ENCODE measurements at places on chromosomes 13 and 19.

DNA sequence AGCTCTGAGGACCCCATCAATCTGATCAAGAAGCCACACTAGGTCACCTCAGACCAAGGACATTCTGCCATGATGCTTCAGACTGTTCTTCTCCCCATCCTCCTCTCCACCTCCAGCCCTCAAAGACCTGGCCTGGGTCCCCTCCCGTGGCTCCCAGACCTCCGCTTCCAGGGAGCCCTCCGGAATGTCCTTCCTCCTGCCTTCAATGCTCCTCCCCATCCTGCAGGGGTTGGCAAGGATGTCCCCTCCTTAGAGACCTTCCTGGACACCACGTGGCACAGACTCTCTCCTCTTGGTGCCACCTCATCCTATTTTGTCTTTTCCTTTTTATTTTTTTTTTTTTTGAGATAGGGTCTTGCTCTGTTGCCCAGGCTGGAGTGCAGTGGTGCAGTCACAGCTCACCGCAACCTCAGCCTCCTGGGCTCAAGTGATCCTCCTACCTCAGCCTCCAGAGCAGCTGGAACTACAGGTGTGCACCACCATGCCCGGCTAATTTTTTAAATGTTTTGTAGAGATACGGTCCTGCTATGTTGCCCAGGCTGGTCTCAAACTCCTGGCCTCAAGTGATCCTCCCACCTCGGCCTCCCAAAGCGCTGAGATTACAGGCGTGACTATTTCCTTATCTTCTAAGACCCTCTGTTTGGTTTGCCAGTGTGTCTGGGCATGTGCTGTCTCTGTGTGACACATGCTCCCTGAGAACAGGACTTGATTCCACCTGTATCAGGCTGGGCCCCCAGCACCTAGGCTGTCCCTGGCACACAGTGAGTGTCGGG lies 84.9 kb downstream of the GNG7 start:
- no peak for DNase-seq

- peak; percentile 86 for DNase-seq
Measured at GRCh38 chr13:76980075-76980718, 11.7 kb upstream of the CLN5 start.

- peak; percentile 58 for DNase-seq
Measured at GRCh38 chr13:44385401-44385800, 11.8 kb downstream of the SERP2 start.

GRCh38 chr13:85091631-85092234 lies 707.5 kb downstream of the SLITRK6 start:
- no peak for DNase-seq

DNA sequence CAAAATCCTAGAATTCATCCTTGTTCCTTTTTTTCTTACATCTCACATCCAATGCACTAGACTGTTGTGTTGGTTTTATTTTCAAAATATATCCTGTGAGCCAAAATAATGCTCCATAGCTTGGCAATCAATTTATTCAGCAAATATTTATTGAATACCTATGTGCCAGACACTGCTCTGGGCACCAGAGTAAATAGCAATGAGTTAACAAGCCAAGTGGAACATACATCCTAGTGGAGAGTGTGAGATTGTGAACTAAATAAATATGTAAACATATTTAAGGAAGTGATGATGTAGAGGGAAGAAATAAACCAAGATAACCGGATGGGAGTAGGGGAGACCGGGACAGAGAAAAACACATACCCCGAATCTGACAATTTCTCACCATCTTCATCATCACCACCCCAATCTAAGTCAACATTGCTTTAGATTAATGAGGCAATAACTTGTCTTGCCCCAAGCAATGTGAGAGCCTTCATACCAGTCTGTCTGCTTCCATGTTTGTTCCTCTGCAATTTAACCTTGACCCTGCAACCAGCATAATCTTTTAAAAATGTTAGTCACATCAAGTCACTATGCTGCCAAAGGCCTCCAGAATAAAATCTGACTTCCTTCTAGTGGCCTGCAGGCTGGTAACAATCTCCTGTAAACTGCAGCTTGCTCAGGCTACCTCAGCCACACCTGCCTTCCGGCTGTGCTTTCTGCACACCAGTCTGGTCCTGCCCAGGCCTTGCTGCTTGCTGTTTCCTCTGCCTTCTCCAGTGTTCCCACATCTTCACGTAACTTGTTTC lies 199.2 kb downstream of the DLEU7 start:
- no peak for DNase-seq

- no peak for DNase-seq
Measured at GRCh38 chr13:24660023-24660741, 20.0 kb upstream of the ATP12A start.

DNA sequence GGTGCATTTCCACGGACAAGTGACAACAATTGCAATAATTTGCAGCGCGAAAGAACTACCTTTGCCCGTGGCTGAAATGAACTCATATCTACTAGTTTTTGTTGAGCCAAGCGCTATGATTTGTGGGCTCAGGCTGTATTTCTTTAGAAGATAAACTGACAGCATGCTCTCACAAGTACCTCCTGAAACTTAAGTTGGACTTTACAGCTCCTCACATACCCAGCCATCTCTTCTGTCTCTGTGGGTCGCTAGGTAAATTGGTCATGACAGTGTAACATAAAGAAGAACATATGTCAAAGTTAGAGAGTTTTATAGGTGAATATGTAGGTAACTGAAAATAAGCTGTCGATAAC lies 839 bp downstream of the COG6 start:
- no peak for DNase-seq

DNA sequence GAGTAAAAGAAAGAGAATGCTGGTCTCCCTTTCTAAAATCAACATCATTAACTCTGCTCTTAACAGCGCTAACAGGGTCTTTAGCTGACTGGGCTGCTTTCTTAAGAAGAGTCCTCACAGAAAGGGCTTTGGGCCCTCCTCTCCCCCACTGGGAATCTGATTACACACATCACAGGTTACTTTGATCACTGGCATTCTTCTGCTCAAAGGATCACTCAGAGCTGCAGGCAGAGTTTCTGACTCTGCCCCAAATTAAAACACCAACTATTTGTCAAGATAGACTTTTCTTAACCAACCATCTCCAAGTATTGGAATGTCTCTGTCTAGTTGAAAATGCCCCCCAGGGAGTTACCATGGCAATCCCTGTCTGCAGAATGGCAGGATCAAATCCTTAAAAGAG lies 31.1 kb upstream of the SIAH3 start:
- DNase-seq: no peak

DNA sequence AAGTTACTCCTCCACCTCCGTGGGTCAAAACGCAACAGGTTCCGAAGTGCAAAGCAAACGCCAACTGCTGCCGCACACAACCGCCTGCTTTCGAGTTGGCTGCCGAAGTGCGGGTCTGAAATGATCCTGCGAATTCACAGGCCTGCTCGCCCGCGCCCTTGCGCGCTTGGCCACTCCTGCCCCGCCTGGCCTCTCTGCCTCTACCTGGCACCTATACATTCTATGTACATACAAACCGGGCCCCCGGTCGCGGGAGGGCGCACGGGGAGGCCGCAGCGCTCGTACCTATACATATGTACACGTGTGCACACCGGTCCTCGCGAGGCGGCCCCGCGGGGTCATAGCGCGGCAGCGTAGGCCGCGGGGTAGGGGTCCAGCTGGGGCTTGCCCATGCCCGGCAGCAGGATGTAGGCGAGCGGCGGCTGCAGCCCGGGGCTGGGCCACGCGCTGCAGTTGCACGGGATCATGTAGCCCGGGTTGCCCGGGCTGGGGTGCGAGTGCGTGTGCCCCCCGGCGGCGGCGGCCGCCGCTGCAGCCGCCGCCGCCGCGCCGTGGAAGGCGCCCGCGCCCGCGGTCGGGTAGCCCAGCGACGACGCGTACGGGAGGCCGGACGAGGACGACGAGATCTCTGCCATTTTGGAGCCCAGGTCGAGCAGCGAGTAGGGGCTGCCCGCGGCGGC lies 1.3 kb downstream of the SOX21 start:
- DNase-seq: no peak

GRCh38 chr13:52395704-52396103 lies 10.3 kb downstream of the THSD1 start:
- peak; percentile 20 for DNase-seq

GRCh38 chr19:54062643-54063042 lies 1.1 kb downstream of the VSTM1 start:
- peak; percentile 53 for DNase-seq

DNA sequence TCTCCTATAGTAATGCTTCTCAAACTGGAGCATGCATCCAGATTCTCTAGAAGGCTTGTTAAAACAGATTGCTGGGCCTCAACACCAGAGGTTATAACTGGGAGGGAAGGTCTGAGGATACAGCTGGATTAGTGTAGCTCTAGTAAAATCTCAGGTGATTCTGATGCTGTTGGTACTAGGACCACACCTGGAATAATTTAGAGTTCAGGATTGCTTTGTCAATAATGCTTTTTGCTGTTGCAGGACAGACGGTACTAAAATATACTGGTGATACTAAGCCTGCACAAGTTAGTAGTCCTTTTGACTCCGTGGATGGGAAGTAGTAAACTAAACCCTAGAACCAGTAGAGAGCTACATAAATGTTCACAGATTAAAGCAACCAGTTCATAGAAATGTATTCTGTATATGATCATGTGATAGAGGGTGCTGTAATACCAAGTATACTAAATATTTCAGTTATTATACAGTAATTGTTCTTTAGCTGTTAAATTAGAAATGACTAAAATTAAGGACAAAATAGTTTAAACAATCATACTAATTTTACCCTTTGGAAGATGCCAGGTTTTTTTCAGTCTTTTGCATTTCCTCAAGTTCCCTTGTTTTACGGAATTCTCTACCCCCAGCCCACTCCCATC lies 258.2 kb upstream of the STARD13 start:
- no peak for DNase-seq

DNA sequence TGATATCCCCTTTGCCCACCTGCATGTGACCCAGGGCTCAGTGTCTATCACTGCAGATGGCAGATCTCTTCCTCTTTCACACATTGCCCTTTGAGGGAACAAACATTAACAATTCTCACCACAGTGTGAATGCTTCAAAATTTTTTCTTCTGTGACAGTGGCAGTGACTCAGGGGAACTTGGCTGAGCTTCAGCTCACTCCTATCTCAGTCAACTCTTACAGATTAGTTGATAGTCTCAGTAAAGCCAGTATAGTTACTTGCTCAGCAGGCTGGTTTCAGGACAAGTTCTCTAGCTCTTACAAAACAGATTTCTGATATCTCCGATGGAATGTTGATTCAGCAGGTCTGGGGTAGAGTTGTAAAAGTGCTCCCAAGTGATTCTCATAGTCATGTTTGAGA lies 166.9 kb downstream of the DLEU7 start:
- DNase-seq: no peak

DNA sequence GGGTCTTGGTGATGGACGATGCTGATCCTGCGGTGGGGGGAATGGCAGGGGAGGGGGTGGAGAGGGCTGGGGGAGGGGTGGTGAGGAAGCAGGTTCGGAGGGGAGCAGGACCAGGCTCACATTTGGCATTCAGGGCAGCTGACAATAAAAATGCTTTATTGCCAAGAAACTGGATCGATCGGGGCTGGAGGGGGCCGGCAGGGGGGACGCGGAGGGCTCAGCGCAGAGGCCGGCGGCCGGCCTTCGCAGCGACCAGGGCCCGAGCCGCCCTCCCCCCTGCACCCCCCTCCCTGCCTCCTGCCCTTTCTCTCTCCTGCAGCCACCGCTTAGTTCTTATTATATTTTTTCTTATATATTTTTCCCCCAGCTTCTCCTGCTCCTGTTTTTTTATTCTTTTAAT lies 18.1 kb upstream of the POU2F2 start:
- DNase-seq: no peak

DNA sequence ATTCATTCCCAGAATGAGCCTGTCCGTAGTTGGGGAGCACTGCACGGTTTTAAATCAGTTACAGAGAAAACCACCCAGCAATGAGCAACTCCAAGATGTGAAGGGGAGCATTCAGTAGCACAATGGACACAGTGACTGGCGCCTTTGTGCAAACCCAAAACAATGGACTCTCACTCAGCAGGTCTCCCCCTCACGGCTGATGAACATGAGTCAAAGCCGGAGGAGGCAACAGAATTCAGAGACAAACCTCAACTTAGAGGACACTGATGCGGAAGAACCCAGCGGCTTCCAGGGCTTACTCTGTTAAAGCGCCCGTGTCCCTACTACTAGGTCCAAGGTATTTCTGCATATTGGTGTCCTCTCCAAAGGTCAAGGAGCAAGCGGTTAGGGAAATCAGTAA lies 17.7 kb downstream of the PLEKHF1 start:
- no peak for DNase-seq

DNA sequence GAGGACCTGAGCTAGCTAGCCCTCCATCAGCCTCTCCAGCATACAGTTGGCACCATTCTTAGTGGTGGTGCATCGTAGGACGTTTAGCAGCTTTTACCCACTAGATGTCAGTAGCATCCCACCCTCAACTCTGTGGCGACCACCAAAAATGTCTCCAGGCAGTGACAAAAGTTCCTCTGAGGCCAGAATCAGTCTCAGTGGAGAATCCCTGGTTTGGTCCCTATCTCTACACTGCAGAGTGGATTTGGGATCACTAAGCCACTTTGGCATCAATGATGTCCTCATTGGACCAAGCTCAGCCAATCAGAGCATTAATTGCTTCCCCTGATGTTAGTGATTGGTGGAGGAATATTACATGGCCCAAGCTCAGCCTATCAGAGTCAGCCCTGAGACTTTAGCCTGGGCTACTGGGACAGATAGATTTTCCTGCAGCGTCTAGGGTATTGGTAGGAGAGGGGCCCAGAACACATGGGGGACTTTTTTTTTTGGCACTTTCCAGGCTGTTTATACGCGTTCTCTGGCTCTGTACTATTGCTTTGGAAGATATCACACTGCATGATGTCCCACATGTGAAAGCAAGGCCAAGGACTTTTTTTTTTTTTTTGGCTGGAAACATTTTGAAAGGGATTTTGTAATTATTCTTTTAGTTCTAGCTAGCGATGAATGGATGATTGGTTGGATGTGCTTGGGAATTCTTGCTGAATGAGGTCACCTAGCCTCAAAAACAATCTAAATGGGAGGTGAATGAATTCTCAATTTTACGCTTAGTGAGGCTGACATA lies 7.0 kb downstream of the TMEM221 start:
- no peak for DNase-seq

DNA sequence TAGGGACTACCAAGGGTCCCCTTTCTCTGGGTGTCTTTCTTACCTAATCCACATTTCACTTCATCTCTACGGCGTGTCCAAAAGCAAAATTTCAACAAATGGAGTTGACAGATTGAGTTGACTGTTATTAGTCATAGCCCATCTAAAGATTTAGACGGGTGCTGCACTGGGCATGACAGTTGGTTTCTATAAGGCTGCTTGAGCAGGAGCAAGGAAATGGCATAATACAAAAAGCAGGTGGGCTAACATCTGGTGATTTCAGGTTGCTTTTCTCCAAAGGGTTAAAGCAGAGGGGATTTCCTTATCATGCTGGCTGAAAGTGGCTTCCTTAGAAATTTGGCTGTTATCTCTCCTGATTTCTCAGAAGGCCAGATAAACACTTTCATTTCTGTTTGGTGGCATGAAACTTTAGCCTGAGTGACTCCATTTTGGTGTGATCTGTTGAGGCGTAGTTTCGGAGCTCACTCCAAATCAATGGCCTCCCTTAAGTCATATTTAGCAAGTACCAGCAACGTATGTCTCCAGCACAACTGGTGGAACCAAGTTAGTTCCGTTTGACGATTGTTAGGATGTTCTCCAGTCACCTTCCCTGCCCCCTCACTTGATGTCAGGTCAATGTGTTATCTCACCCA lies 440.4 kb downstream of the FGF9 start:
- no peak for DNase-seq

GRCh38 chr19:45901912-45902650 lies at the start of gene MYPOP:
Gene MYPOP (minus strand): TSS chr19:45902613. CDS start chr19:45901773, 840 bp downstream.
- no peak for DNase-seq

- no peak for DNase-seq
Measured at GRCh38 chr13:55432814-55433213, 1707.9 kb upstream of the PRR20A start.

- no peak for DNase-seq
Measured at GRCh38 chr13:112556600-112556999, 31.4 kb downstream of the TUBGCP3 start.

- DNase-seq: no peak
Measured at GRCh38 chr13:73918691-73919090, 215.5 kb downstream of the KLF12 start.
